ENCODE measurements at places on chromosomes 12 and 14.

DNA sequence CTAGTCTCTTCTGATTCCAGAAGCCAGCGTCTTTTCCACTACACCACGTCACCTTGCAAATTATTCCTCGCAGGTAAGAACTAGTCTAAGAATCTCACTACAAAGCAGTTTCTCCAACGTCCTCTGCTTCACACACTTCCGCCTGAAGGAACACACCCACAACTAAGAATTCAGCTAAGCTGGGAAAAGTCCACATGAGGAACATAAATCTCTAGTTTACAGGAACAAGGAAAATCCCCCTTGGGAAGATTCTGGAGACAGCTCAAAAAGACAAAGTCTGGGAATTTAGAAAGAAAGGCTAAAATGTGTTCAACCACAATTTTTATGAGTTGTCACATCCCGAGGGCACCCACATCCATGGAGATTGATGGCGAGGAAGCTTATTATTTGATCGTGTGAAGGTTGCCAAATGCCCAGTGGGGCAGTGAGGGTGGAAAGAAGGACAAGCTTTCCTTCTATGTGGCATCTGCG, 780.2 kb upstream of the TBX3 start:
- DNase-seq: no peak

- DNase-seq: no peak
Measured at GRCh38 chr14:33370426-33370825, 431.7 kb downstream of the NPAS3 start.

DNA sequence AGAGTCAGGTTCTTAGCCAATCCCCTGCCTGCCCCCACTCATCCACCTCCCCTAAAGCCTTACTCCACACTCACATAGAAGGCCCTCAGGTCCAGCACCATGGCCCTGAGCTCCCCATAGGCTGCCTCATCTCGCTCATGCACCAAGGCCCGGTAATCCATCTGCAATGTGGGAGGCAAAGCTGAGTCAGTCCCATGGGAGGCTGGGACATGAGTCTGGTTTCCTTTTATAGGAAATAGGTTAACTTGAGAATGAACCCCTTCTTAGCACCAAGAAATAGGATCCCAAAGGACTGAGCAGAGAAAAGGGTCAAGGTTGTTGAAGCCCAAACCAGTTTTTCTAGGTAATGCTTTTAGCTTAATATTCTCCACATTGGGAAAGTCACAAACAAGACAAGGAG, 2.1 kb upstream of the EMC9 start:
- DNase-seq: no peak

DNA sequence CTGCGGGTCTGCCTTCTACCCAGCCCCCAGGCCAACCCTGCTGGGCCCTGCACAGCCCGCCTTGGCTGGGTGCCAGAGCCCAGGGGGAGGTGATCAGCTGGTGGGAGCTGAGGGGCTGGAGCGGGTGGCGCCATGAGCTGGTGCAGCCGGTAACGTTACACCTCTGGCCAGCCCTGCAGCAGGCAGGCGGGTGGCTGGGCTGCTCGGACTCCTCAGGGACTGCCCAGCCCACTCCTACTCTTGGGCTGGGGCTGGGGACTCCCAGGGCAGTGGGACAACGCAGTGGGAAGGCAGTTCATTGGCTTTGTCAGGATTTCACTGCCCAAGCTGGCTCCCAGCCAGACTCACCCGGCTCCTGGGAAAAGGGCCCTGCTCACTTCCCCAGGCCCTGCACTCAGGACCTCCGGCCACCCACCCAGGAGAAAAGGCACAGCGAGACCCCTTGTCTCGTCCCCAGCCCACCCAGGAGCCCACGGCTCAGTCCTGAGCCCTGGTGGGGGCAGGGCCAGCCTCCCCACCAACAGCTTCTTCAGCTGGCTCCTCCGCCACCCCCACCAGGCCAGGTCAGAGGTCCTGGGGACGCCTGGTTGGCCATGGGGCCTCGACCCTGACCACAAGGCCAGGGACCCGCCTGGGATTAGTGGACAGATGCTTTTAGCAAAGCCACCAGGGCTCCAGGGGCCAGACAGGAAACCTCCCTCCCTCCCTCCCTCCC, 1.0 kb downstream of the PGF start:
- DNase-seq: no peak

GRCh38 chr14:89760086-89760485, 194.4 kb downstream of the EFCAB11 start:
- no peak for DNase-seq

GRCh38 chr12:115806000-115806399, 471.5 kb downstream of the MED13L start:
- DNase-seq: no peak

DNA sequence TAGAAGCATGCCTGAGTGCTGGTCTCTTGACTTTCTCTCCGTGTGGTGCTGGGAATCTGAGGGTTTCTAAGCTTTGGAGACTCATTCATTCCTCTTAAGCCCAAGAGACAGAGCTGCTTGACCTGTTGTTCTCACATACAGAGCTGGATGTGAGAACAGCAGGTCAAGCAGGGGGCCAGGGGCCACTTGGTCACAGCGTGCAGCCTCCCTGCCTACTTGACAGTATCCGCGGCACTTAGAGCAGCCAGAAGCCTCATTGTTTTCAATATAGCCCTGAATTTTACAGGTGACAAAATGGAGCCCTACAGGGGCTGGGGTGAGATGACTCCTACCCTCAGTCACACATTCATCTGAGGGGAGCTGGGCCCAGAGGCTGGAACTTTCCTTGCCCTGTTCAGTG, 88.9 kb downstream of the ESRRB start:
- DNase-seq: no peak

DNA sequence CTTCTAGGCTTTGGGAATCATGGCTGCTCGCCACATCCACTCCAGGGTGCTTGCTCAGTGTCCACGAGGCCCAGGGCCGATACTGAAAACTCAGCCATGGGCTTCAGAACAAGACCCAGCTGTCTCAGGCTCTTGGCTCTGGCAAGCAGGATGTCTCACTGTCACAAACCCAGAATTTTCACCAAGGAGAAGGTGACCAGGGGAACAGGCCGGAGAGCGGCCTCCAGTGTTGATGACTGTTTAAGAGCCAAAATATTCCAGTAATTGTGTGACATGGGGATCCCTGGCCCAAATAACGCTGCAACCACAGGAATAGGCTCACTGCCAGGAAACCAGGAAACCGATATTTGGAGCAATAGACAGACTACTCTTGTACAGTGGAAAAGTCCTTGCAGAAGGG, 9.8 kb upstream of the SERPINA5 start:
- no peak for DNase-seq

GRCh38 chr14:105192866-105193731, 12.0 kb upstream of the NUDT14 start:
- DNase-seq: no peak

- DNase-seq: no peak
Measured at GRCh38 chr14:50792634-50793068, 38.3 kb downstream of the NIN start.

DNA sequence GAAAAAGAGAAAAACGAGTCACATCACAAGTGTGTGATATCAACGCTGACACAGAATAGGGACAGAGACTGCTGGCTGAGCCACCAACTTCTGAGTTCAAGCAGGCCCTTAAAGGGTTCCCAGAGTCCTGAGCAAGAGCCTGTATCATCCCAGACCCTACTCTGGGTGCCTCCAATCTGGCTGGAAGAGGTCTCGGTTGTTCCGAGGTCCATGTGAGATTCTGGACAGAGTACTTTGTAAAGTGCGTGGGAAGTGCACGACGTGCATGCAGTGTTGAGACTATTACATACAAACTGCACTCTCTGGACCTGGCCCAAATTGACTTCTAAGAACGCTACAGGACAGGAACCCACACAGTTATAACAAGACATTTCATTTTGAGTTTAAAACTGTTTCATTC, 40.6 kb downstream of the MOK start:
- DNase-seq: no peak

GRCh38 chr12:82876075-82876474, 189.4 kb downstream of the TMTC2 start:
- no peak for DNase-seq

GRCh38 chr14:58813745-58814144, 176.0 kb downstream of the DACT1 start:
- no peak for DNase-seq

GRCh38 chr12:30188602-30189326, 405.0 kb upstream of the TMTC1 start:
- no peak for DNase-seq

GRCh38 chr12:113271853-113272561, 50.7 kb downstream of the TPCN1 start:
- DNase-seq: no peak

DNA sequence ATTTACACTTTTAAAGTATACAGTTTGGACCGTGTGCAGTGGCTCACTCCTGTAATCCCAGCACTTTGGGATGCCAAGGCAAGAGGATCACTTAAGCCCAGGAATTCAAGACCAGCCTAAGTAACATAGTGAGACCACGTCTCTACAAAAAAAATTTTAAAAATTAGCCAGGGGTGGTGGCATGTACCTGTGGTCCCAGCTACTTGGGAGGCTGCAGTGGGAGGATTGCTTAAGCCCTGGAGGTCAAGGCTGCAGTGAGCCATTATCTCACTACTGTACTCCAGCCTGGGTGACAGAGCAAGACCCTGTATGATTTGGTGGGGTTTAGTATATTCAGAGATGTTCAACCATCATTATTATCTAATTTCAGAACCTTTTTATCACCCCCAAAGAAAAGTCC, 4.7 kb downstream of the EIF4B start:
- no peak for DNase-seq

- no peak for DNase-seq
Measured at GRCh38 chr12:93476555-93476954, 9.2 kb downstream of the MRPL42 start.

DNA sequence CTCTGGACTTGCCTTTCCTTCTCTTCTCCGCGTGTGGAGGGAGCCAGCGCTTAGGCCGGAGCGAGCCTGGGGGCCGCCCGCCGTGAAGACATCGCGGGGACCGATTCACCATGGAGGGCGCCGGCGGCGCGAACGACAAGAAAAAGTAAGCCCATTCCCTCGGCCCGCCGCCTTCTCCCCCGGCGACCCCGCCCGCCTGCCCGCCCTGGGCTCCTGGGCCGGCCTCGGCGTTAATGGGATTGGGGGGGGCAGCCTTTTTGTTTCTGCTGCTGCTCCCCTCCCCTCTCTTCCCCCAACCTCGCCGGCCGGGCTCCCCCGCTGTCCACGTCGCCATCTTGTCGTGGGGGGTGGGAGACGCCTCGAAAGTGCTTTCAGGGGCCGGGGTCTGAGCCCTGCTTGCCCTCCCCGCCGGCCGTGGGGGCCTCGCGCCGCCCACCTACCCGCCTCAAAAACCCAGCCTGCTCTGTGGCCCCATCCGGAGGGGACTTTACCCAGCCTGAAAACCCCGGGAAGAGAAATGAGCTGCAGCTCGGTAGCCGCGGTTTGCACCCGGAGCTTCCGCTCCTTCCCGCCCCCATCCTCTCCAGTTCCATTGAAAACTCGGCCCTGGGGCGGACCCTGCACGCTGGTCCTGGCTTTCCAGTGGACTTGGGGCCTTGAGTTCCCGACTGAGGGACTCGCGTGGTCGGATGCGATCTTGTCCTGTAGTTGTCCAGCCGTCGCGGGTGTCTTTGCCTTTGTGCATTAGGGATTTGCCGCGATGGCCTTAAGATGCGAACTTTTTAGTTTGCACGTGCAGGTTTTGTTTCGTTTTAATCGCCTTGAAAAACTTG, 598 bp downstream of the HIF1A start:
- peak; percentile 49 for DNase-seq

- DNase-seq: no peak
Measured at GRCh38 chr12:14668591-14668990, 27.8 kb downstream of the GUCY2C start.

DNA sequence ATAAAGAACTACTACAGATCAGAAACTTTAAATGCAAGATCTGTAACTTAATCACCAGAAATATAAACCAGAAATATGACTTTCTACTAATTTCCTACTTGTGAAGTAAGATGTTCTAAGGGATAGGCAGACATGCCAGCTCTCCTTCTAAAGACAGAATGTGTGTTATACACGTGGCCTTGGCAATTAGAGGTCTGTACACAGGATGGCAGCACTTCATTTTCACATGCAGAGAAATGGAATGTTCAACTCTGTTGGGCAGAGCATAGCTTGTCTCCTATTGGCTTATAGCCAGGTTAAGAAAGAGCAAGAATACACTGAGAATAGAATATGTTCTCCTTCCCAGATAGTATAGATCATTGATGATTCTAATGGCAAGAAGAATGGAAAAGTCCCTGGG, 403.8 kb downstream of the DAD1 start:
- no peak for DNase-seq

DNA sequence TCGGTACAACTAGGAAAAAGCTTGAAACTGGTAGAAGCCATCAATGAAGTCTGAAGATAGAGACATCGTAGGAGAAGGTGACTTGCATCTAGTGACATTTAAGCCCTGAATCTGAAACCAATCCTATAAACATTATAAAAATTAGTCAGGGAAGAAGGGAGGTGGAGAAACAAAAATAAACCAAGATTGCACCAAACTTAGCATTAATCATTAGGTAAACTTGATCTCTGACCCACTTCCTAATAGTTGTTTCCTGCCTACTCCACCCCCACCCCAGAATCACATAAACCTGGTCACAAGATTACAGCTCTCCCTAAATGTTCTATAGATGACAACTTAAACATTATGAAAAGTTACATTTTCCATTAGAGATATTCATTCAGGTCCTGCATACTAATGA, 40.4 kb downstream of the TSPAN19 start:
- DNase-seq: no peak

DNA sequence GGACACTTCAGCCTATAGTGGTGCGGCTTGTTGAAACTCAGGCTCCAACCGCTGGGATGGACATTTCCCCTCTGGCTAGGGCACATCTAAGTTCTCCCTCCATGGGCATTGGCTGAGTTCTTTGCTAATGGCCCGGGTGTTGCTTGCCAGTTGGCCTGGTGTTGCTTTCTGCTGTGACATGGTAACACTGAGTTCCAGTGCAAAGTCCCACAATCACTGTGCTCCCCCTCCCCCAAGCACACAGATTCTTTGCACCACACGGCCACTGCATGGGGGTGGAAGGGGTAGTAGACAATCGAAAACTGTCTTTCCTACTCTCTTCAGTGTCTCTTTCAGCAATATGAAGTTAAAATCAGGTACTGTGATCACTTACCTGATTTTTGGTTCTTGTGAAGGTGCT, 308.2 kb downstream of the FUT8 start:
- DNase-seq: no peak

DNA sequence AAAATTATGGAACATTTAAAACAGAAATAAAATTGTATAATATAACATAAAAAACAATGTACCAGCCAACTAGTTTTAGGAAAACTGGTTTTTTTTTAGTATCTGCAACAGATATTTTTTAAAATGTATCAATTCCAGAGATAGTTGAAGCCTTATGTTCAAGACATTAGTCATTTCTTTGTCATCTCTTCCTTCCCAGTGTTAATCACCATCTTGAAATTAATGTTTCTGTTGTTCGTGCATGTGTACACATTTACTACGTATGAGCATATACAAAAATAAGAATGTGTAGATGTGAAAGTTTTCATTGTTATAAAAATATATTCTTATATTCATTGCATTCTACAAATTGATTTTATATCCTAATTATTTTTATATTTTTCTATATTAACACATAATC, 1062.1 kb downstream of the SLC6A15 start:
- DNase-seq: no peak

- no peak for DNase-seq
Measured at GRCh38 chr14:68088451-68088854, 268.9 kb downstream of the RAD51B start.

GRCh38 chr12:93192878-93193277, 184.8 kb upstream of the NUDT4 start:
- no peak for DNase-seq

- no peak for DNase-seq
Measured at GRCh38 chr12:51493281-51493680, 68.7 kb downstream of the SLC4A8 start.
